Inflammatory macrophage treated with lipopolysaccharide for 1 hour (primary cell): ENCODE measurements at places on chromosomes 2 and 18.

DNA sequence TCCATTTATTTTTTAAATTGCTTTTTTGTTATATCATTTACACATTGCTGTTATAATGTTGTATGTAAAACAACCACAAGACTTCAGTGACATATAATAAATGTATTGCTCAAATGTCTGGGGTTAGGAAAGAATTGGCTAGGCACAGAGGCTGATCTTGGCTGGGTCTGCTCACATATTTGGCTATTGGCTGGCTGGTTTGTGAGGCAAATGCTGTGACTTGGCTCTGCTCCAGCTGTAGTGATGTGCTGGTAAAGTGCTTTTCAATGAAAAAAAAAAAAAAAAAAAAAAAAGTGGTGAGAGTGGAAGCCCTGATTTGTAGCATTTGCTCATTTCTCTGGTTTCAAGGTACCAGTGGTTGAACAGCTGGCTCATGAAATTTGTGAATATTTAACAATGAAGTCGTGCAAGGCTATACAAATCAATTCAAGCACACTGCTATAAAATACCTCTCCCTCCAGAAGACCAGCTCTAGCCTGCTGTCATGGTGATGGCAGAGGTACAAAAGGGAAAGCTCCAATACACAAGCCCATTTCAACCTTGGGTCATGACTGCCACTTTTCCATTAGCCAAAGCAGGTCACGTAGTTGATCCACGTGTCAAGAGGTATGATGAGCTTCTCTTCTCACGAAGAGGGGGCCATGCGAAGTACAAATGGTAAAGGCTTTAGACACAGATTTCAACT lies 43.7 kb upstream of the RIT2 start:
- DNase-seq: no peak

DNA sequence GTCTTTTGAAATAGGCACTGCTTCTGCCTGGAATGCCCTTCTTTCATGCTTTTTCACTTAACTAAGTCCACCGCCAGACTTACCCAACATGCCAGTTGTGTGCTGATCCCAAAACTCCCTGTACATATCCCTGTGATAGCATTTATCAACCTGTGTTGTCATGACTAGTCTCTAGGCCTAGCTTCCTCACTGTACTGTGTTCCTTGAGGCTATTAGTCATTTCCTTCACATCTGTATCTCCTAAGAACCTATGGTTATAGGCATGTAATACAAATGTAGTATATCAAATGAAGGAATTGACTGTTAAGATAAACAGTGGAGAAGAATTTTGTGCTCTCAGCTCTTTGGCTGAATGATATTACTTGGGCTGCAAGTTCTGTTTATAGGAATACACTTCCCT lies 184.3 kb downstream of the CYRIA start:
- no peak for DNase-seq

GRCh38 chr18:3061581-3062312 lies 48.8 kb upstream of the LPIN2 start:
- DNase-seq: no peak

GRCh38 chr2:127498386-127498785 lies 27.9 kb downstream of the IWS1 start:
- no peak for DNase-seq

- DNase-seq: no peak
Observed at GRCh38 chr18:76005632-76006208, 489.3 kb downstream of the ZNF516 start.

- DNase-seq: no peak
Observed at GRCh38 chr18:47883771-47884413, 46.6 kb downstream of the SMAD2 start.

DNA sequence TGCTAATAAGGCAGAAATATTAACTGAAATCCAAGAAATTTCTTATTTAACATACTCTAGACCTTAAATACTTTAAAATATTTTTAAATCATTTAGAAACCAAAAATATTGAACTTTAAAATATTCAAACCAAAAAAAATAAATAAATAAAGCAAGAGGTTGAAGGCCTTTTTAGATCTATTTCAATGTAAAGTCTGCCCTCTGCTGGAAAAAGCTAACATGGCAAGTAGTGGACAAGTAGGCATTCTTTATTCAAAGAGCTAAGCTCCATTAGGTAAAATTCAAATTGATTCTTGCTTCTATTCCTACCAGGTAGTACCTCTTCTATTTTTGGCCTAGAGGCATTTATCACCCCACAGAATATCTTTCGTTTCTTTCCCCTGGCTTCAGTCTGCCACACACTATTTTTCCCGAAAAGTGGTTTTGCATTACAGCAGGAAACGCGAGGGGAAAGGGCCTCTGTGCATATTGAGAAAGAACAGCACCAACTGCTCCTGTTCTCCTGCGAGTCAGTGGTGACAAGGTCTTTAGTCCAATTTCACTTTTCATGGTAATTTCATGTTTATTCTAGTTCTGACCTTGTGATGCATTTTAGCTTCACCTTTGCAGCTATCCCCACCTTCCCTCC lies 20.4 kb downstream of the IFIH1 start:
- peak; percentile 57 for DNase-seq

DNA sequence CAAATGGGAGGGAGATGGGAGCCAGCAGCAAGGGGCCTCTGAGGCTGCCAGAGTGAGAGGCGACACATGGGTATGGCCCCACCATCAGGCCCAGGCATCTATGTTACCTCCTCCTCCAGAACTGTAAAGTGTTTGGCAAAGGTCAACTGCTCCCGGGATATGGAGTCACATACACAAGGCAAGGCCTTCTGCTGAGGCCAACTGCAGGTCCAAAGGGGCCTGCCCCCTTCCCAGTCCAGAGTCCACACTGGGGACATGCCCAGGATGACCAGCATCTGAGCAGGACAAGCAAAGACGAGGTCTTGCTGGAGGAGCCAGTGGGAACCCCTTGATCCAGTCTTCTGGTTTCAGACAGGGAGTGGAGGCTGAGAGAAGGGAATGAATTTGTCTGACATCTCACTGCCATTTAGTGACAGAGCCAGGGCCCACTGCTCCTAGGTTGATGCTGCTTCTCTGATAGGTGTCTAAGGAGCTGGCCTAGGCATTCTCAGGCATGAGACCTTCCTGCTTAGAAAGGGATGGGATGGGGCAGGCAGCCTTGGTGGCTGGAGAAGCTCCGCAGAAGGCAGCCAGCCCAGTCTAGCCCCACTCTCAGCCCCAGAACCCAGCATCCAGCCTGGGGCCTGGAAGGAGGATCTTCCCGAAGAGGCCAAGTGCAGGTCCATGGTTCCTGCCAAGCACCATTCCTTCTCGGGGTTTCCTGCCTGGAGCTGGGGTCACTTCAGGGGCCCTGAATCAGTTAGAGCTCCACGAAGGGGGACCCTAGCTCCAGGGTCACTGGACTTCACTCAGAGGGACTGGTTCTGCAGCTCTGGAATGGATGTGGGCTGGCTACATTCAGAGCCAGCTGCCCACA lies 26.4 kb downstream of the EMX1 start:
- no peak for DNase-seq

DNA sequence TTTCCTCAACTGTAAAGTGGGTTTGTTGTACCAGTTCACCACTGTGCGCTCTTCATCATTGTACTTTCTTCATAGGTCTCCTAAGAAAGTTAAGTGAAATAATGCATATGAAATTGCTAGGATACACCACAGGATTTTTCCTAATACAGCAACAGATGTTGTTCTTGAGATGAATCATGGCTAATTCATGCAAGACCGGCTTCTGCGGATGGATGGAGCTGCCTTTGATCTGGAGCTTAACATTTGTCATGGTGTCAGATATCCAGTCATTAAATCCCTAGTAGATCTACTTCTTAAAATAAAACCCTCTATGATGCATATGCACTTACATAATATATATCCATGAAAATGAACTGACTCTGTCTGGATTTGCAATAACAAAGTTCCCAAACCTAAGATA lies 114.1 kb downstream of the COL6A3 start:
- DNase-seq: no peak

DNA sequence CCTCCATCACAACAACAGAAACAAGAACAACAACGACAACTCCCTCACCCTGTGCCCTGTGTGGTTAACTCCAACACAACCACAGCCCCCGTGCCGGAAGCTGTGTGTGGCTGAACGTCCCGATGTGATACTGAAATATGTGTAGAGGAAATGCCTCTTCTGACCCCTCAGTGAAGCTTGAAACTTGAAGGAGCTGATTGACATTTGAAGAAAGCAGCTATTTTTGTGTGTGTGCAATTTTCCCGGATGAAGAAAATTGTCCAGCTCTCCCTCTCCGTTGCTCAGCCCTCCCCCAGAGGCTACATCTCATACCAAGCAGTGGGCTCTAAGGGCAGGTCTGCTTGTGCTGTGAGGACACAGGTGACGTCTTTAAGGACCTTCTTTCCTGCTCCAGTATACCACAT lies 173.8 kb downstream of the ICOS start:
- DNase-seq: peak; percentile 20

GRCh38 chr2:135132314-135132713 lies 80.2 kb downstream of the RAB3GAP1 start:
- no peak for DNase-seq

DNA sequence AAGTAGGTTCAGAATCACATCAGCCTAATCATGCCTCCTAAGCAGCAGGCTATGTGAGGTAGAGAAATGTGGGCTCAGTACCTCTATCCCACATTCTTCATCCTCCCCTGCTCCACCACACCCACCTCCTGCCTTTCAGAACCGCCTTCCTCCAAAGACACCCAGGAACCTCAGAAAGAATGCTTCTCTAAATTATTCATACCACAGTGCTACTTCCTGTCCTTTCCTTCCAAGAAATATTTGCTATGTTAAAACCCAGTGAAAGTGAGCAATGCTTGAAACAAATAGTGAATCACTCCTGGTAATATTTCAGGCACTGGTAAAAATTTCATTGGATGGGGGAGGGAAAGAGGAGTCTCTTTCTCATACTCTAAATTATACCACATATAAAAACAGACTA lies 24.0 kb upstream of the CREB1 start:
- DNase-seq: peak; percentile 73

- DNase-seq: peak; percentile 22
Observed at GRCh38 chr2:68901199-68901514, 30.0 kb upstream of the BMP10 start.

- DNase-seq: peak; percentile 25
Observed at GRCh38 chr2:20326163-20326780, 24.4 kb downstream of the PUM2 start.

DNA sequence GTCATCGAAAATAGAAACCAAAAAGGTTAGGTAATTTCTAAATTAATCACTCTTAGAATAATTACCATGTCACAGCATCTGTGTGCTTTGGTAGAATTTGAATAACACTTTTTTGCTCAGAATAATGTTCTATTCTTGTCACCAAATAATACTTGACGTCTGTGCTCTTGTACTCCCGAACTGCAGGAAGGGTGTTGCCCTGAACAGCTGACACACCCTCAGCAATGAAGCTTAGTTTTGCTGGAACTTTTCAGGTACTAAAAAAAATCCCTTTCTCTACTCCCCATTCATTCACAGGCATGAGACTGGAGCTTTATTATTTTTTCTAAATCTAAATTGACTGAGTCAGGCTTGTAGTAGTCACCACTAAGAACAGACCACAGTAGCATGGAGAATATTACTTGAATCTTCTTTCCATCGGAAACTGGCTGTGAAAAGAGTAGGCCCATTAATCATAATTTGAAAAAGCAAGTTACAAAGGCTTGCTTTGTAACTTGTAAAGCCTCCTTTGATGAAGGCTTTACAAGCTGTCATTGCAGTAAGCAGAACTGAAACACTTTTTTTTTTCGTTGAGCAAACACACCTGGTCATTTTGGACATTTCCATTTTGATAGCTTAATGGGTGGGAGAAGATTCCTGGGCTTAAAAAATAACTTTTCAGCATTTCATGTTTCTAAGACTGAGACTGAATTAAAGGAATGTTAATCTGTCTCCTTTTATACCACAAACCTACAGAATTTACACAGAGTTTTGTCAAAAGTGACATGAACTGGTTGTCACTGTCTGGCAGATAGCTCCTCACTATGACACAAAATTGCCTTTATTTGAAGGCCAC lies 70.3 kb upstream of the PELI1 start:
- DNase-seq: peak; percentile 38

DNA sequence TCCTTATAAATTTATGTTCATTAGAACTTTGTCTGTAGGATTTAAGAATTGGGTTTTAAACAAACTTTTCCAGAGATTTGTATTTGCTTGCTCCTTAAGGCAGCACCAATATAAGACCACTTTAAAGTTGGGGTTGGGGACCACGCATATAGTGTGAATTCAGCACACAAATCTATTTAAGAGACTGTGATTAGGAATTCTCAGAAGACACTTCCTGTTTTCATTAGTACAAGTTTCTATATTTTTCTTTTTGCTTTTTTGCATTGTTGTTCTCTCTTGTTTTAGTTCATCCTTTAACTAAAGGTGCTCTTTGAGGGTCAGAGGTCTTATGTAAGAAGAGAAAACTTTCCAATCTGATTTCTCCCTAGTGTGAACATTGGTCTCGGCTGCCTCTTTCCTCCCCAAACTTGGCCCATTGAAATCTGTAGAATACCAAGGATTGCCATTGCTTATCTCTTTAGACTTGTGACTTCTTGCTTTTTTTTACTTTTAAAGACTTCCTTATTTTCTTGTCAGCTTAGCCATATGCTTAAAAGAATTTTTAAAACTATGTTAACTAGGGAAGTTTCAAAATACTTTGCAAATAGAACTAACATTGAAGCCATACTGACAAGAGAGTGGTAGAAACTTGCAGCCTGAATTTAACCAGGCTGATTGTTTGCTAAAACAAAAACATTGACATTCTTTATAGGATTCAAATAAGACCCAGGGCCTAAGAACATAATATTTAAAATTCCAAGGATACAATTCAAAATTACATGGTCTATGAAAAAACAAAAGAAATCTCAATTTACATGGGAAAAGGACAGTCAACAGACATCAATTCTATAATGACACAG lies 264.1 kb upstream of the FN1 start:
- DNase-seq: no peak

- DNase-seq: no peak
Observed at GRCh38 chr2:1673160-1673944, 71.0 kb downstream of the PXDN start.

DNA sequence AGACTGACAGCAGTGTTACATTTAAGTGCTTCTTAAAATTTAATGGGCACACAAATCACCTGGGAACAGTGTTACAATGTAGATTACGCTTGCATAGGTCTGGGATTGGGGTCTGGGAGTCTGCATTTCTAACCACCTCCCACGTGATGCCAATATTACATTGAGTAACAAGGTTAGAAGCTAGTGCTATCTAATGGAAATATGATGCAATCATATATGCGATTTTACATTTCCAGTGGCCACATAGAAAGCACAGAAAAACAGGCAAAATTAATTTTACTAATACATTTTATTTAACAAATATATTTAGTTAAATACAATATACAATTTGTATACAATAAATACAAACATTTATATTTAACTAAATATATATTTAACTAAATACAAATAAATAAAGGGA lies 53.7 kb downstream of the SCN7A start:
- no peak for DNase-seq

GRCh38 chr18:74567822-74568221 lies 29.8 kb upstream of the ZNF407 start:
- peak; percentile 73 for DNase-seq

DNA sequence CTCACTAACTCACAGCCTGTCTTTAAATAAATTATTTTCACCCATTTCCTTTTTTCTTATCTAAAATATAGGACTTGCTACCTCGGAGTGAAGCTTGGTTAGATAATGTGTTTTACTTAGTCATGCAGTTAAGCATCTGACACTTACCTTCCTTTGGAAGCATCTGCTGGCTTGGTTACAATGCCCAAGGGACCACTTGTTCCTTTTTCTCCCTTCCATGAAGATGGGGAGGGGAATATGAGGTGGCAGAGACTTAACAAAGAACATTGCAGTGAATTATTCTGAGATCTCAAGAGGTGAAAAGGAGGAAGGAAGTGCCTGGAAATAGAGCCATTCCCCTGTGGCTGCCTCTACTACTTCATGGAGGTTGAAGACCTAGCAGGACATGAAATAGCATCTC lies 145.4 kb upstream of the FOSL2 start:
- no peak for DNase-seq
